ENCODE measurements at places on chromosomes 4 and X. TPM values are rescaled to one million over a fixed set of nuclear protein-coding genes. Genes with fewer than 3 reads are reported as not detected.

The CT45A2 gene
- not detected for total RNA-seq

The PHEX gene
- total RNA-seq = 0.09 TPM

GRCh38 chr4:4247696-4248028 lies 361 bp downstream of the TMEM128 start:
- DNase-seq = no peak

GRCh38 chrX:126551306-126551705 lies 1.3 kb downstream of the DCAF12L1 start:
- no peak for DNase-seq

- no peak for DNase-seq
Observed at GRCh38 chr4:125734504-125734903, 419.7 kb downstream of the FAT4 start.
